IPS DF 6.9 (cell line): ENCODE measurements at places on chromosomes 4 and X.

DNA sequence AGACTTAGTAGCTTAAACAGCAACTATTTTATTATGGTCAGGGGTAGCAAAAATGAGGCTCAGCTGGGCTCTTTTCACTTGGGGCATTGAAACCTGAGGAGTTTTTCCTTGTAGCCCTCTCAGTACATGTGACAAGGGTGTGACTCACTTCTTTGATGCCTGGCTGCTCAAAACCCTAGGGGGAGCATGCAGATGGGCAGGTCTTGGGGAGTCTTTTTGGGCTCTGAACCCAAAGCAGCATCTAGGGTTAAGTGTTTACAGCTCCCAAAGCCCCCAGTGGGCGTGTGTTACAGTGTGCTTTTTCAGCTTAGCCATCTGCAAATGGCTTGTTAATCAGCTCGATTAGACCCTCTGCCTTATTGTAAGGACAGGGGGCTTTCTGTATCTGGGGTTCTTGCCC, 1752.7 kb downstream of the PCDH7 start:
- DNase-seq = no peak

- no peak for DNase-seq
Measured at GRCh38 chr4:80986011-80986410, 44.5 kb upstream of the BMP3 start.

GRCh38 chr4:145346081-145346480, 135.6 kb upstream of the SMAD1 start:
- DNase-seq = no peak

DNA sequence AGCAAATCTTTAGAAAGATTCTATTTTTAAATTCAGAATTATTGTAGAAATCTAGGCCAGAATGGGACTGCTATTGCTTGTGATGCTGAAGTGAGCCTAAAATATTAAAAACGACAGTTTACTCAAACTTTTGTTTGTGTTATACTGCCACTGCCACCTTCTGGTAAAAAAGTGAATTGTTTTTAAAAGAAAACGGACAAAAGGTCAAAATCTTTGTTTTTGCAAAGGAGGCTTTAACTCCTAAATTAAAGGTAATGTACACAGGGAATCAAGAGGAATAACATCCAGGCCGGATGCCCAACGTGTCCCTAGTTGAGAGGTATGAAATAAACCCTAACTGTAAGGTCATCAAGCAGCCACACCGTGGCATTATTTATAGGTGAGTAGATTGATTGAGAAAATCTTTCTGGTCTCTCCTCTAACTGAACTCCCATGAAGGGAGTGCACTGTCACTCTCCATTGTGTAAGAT, 338.3 kb upstream of the GALNT7 start:
- no peak for DNase-seq

DNA sequence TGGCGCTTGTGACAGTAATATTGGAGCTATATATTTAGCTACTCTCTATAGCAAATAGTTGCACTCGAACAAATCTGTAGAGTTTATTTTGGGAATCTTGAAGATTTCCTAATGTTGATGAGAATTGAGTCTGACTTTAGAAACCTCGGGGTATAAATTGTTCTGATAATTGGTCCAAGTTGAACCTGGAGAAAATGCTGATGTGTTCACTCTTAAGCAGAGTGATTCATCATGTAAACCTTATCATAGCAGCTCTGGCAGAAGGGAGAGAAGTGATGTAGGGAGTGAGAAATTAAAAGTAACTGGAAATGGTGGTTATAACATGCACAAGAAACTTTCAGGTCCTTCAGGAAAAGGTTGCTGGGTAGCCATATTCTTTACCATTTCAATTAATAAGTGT, 16.4 kb upstream of the SLC4A4 start:
- no peak for DNase-seq

GRCh38 chrX:44908153-44908552, 35.2 kb downstream of the KDM6A start:
- no peak for DNase-seq

- DNase-seq = no peak
Measured at GRCh38 chrX:45714866-45715265, 514.2 kb upstream of the DIPK2B start.

DNA sequence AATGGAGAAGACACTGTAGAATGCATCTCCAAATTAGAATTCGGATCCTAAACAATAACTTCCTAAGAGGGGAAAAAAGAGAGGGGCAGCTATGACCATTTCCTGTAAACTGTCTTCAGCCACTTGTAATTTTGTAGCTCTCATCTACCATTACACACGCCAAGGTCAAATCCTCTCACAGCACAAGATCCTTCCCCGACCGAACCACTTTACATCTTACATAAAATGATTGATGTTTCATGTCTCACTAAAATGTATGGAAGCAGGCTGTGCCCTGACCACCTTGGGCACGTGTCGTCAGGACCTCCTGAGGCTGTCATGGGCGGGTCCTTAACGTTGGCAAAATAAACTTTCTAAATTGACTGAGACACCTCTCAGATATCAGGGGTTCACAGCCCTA, 24.1 kb upstream of the PBDC1 start:
- DNase-seq = no peak

- no peak for DNase-seq
Measured at GRCh38 chrX:119482041-119482440, 13.8 kb downstream of the SLC25A5 start.

- DNase-seq = no peak
Measured at GRCh38 chrX:19388064-19388679, 44.4 kb downstream of the PDHA1 start.

- DNase-seq = no peak
Measured at GRCh38 chr4:97987019-97987648, 156.1 kb downstream of the STPG2 start.

DNA sequence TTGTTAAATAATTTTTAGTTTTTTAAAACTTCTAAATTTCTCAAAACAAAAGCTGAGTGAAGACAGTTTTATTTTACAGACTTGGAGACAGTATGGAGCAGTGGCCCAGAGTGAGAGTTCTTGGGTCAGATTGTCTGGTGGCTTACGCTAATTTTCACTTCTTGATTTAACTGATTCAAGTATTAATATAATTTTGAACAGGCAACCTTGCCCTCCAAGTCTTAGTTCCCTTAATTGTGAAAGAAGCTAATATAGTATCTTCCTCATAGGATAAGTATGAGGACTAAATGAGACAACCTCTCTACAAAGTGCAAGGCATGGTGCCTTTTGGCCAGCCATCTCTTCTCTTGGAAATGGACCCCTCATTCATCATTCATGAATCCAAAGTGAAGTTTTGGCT, 25.4 kb downstream of the ATP7A start:
- no peak for DNase-seq

- no peak for DNase-seq
Measured at GRCh38 chr4:7281691-7282665, 89.6 kb downstream of the SORCS2 start.

GRCh38 chr4:146545102-146545501, 23.4 kb upstream of the SLC10A7 start:
- peak; percentile 54 for DNase-seq

DNA sequence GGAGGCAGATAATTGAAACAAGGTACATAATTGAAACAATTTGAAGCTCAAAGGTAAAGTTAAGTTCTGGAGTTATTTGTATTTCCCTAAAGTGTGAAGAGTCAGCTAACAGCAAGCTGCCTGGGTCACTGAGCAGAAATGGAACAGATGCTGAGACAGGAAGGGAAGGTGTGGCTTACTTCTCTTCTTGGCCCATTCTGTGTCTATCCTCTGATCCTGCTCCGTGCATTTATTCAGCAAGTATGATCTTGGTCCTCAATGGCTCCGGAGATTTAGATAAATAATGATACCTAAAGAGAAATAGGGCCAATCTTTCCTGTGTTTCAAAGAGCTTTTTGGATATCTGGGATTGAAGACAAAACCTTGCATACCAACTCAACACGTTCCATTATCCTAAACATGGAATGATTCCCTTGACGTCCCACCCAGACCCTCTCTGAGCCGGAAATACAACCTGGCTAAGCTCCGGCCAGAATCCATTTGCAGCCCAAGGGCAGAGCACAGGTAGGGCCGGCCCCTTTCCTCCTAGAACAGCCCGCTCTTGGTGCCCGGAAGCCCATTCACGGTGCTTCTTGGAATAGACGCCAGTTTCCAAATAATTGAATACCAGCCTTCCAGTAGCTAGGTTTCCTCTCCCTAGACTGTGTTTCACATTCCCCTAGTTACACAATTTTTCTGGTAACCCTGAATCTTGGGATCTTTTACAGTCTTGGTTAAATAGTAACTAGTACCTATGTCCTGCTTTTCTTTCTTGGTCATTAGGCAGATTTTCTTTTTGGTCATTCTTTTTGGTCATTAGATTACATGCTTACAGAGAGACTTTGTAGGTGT, 211.0 kb downstream of the NWD2 start:
- no peak for DNase-seq

DNA sequence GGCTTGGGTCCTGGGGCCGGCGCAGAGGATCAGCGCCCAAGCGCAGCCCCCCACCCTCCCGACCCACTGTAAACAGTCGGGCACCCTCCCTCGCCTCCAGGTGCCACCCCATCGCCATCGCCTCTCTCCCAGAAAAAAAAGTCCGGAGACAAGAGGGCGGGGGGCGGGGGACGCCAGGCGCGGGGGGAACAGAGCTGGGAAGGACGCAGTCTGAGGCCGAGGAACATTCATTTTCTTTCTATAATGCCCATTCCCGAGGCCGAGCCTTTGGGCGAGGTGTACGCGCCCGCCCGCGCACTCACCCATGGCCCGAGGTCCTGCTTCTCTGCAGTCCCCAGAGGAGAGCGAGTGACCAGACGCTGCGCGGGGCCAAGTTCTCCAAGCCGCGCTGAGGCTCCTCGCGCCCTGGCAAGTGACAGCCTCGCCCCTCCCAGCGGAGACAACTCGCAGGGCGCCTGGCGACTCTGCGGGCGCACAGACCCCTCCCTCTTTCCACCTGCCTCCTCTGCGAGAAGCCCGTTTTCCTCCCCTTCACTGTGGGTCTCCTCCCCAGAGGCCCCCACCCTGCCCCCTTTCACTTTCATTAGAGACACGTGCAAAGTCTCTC, 63.5 kb upstream of the WDR17 start:
- no peak for DNase-seq

DNA sequence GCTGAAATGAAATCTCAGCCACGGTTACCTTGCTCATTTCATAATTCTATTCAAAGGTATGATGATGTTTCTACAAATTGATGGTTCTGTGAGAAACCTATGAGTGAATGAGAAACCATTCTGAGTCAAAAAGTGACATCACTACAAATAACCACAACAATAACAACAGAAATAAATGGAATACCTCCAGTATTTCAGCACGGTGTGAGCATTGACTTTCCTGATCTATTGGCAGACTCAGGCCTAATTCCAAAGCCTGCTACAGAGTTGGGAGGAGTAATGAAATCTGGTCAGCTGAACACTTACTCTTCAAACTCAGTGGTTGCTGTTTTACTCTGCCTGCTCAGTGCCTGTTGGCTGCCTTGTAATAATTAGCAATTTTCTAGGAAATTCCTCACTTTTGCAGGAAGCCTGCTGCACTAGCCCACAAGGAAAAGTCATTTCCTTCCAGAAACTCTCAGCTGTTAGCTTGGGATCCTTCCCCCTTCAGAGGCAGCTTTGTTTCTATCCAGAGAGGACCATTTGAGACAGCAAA, 18.8 kb upstream of the SYNPO2 start:
- no peak for DNase-seq

DNA sequence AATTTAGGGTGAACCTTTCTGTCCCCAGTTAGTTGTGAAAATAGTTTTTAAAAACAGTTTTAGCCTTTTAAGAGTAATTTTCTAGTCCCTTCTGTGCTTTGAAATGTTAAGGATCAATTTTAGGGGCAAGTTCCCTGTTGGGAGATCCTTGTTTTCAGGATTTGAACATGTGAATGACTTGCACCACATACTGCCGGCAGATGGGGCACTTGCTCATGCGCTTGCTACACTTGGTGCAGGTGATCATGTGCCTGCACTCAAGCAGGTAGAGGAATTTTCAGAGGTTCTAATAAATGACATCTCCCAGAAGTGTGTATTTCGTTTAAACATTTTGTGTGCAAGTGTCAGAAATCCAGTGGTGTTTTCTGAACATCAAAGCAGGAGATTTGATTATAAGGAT, 195.9 kb downstream of the CHM start:
- DNase-seq = no peak

GRCh38 chrX:112341598-112341997, 259.0 kb upstream of the TRPC5 start:
- no peak for DNase-seq

- DNase-seq = no peak
Measured at GRCh38 chrX:139382529-139382928, 148.0 kb upstream of the F9 start.

- no peak for DNase-seq
Measured at GRCh38 chrX:109360301-109360700, 121.6 kb downstream of the GUCY2F start.

GRCh38 chrX:104679175-104679574, 113.2 kb downstream of the IL1RAPL2 start:
- DNase-seq = no peak

GRCh38 chr4:13399257-13399656, 84.9 kb downstream of the RAB28 start:
- no peak for DNase-seq

GRCh38 chrX:17409566-17410290, 34.7 kb downstream of the NHS start:
- no peak for DNase-seq

DNA sequence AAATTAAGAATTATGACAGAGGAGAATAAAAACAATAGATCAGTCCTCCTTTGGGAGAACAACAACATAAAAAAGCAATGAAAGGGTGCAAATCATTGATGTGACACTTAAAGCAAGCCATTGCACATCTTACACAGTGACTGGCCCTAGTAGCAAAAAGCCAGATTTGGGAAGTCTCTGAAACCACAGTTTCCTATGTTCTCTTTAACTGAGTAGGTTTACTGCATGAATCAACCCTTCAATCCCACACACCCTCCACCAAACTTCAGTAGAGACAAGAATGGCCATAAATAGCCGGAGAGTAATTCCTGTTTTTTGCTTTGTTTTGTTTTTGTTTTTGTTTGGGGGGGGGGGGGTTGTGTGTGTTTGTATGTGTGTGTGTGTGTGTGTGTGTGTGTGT, 180.8 kb downstream of the VEGFC start:
- DNase-seq = no peak

DNA sequence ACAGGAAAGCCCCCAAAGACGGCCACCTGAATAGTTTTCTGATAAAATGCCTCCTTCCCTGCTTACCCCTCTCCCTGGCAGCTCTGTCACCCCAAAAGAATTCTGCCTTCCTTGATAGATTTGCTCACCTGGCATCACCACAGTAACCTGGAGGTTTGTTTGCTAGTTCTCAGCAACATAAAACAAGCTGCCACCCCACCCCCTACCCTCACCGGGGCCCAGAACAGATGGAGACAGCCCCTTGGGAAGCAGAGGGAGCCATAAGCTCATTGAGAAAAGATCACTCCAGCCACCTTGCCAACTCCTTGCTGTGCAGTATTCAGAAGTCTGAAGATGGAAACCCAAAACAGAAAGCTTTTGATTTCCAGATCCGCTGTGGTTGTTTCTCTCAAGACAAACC, 108.6 kb downstream of the DHX15 start:
- DNase-seq = no peak
